Anterior cingulate cortex (tissue), 58 donors: ENCODE measurements at places on chromosomes 13 and 19.

- DNase-seq, result no peak
Observed at GRCh38 chr13:113582841-113583631, 1.5 kb upstream of the TFDP1 start.

DNA sequence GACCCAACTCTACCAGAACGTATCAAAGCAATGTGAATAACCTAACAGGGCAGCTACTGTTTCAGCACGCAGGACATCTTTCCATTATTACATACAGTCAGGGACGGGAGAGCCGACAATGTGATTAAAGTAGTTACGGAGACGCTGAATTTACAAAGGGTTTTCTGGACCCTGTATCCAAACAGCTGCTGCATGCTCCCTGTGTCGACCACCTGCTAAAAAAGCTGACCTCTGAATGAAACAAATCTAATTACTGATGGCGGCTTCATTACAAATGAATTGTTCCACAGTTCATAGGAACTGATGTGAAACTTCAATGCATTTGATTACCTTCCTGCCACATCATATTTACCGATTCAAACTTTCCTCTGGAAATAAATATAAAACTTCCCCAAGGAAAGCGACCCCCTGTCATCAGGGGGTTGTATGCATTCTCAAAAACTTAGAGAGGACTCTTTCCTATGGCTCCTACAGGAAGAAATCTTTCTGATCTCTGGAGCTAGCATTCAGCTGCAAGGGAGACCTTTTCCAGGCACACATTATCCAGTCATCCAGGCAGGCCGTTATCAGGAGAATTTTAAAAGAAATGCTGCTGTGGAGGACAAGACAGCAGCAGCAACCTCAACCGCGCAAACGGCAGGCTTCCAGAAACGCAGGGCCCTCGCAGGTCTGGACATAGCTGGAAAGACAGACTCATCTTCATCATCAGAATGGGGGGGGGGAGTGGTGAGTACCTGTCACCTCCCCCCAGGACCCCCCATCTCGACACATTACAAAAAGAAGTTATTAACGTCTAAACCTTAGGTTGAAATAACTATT is 3.1 kb downstream of the EFNB2 start:
- no peak for DNase-seq

- peak; percentile 57 for DNase-seq
Observed at GRCh38 chr19:12984683-12985048, 10.6 kb upstream of the NFIX start.

DNA sequence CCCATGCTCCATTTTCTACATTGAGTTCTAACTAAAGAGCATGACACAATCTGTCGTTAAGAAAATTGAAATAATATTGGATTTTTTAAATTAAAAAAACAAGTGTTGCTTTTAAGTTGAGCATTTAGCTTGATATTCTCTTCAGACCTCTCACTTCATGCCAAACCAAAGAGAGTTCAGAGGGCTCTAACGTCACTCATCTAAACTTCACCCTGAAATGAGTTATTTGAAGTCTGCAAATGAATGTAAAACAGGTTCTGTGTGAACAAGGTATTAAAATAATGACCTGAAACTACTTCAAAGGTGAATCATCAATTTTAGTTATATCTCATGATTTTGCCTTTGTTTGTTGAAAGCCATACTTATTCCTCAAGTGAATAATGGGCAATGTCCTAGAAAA is 61.8 kb downstream of the MRPL57 start:
- DNase-seq, result no peak

- no peak for DNase-seq
Observed at GRCh38 chr13:30294004-30294403, 13.3 kb downstream of the KATNAL1 start.

DNA sequence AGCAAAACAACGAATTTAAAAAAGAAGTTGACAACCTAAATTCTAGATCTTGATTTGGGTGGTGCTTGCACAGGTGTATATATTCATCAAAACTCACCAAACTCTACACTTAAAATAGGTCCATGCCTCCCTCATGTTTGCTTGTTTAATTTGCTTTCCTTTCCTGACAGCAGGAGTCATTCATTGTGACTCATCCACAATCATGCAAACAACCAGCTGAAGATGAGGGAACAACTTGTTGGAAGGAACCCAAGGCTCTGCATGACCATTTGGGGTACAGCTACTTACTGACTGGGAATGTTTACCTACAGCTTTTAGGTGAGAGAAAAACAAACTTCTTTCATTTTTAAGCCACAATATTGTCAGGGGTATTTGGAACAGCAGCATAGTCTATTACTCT is 96.6 kb downstream of the RXFP2 start:
- no peak for DNase-seq

GRCh38 chr13:97786510-97786909 is 167.0 kb upstream of the IPO5 start:
- DNase-seq, result no peak

- no peak for DNase-seq
Observed at GRCh38 chr19:50148528-50148927, 14.6 kb downstream of the IZUMO2 start.
